ENCODE measurements at places on chromosomes 12 and 14. TPM values are rescaled to one million over a fixed set of nuclear protein-coding genes. Genes with fewer than 3 reads are reported as not detected.
A peak's percentile ranks its signal among the peaks of the same experiment; 100 is the strongest.

DNA sequence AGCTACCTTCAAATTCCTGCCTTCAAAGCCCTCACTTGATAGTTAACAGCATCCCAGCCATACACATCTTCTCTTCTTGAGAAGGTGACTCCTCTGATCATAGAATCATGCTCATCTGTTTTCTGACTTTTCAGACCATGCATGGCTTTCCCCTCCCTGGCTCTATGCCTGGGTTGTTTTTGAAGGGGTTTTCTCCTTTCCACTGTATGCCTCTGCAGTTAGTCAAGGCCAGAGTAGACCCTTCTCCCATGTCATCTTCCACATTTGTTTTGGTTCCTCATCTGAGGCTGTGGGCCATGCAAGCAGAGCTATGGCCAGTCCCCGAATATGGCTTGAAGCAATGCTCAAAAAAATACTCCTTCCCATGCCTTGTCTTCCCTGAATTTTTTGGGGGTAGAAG is 14.3 kb upstream of the MCRS1 start:
- no peak overlapping the region for H3K27ac ChIP-seq
- peaks cover 25% of the 10 kb centered on the region for H3K4me1 ChIP-seq
- no peak overlapping the region for H3K4me3 ChIP-seq

- H3K4me1 ChIP-seq, result peaks cover 13% of the 10 kb centered on the region
- H3K36me3 ChIP-seq, result no peaks in the 10 kb centered on the region
- H3K27ac ChIP-seq, result no peak overlapping the region
- no peak overlapping the region for H3K4me3 ChIP-seq
Measured at GRCh38 chr12:122937622-122938091, 28.6 kb downstream of the ABCB9 start.

- no peak for DNase-seq
- H3K36me3 ChIP-seq, result no peaks in the 10 kb centered on the region
- no peak overlapping the region for H3K4me3 ChIP-seq
- H3K27me3 ChIP-seq, result no peaks in the 10 kb centered on the region
Measured at GRCh38 chr12:25152055-25152454, 42.9 kb downstream of the DNAI7 start.

GRCh38 chr14:51448831-51449670 is 202.7 kb upstream of the FRMD6 start:
- H3K27me3 ChIP-seq, result no peaks in the 10 kb centered on the region
- no peak for DNase-seq
- H3K4me3 ChIP-seq, result no peak overlapping the region
- H3K4me1 ChIP-seq, result no peaks in the 10 kb centered on the region
- no peak overlapping the region for H3K27ac ChIP-seq
- H3K36me3 ChIP-seq, result no peaks in the 10 kb centered on the region

DNA sequence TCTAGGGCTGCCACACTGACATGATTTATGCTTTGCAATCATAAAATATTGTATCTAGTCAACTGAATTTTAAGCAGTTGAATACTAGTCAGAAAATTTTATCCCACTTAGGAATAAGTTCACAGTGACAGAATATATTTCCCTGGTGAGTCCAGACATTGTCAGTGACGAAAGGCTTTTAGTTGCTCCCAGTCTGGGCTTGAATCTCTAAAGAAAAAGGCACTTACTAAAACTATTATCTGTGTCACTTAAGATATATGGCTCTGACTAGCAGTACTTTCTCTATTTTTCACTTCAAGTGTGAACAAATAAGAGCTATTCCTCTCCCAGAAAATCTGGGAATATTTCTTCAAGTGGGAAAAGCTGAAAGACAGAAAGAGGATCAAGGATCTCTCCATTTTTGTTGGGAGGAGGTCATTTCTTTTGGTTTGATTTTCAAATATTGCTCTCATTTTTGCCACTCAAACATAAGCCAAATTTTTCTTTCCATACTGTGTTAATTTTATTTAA is 1262.3 kb upstream of the USP15 start:
- DNase-seq, result no peak
- H3K4me3 ChIP-seq, result no peak overlapping the region
- no peaks in the 10 kb centered on the region for H3K27me3 ChIP-seq

DNA sequence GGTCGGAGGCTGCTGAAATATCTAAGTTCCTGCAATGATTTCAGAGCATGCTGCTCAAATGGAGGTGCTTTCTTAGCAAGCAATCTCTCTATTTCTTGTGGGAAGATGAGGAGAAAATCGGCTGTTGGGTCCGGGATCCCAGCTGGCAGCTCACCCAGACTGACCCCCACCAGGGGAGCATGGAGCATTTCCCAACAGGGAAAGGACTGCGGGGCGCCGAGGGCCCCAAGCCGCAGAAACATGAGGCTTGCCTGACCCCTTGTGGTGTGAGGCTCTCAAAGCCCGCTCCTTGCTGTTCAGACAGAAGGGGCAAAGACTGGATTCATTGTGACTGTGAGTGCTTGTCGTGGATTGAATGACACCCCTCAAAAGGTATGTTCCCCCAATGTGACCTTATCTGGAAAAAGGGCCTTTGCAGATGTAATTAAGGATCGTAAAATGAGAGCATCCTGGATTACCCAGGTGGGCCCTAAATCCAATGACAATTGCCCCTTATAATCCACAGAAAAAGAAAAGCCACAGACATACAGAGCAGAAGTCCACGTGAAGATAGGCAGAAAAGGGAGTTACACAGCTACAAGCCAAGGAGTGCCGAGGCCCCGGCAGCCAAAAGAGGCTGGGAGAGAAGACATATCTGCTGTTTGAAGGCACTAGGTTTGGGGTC is 116.3 kb upstream of the VASH1 start:
- H3K36me3 ChIP-seq, result no peaks in the 10 kb centered on the region
- no peak overlapping the region for H3K4me3 ChIP-seq
- H3K4me1 ChIP-seq, result no peaks in the 10 kb centered on the region
- H3K27me3 ChIP-seq, result peaks cover 10% of the 10 kb centered on the region

Gene GPR132
- not detected for total RNA-seq

DNA sequence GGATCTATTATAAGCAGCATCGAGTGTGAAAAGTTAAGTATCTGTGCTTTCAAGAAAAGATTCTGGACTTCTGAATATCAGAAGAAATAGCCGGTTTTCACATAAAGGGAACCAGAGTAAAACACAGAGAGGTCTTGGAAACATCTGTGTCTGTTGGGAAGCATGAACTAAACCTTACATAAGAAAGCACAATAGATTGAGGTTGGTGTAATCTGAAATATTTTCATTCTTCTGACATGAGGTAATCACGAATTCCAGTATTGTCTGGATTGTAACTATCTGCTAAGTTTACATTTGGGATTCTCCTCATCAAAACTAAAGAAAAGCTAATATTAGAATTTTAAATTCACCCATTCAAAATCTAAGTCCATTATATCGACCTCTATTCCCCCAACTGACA is 161.3 kb downstream of the CPNE8 start:
- no peaks in the 10 kb centered on the region for H3K36me3 ChIP-seq
- H3K27ac ChIP-seq, result no peak overlapping the region
- H3K4me1 ChIP-seq, result no peaks in the 10 kb centered on the region
- DNase-seq, result no peak

- no peaks in the 10 kb centered on the region for H3K27me3 ChIP-seq
- peak overlapping the region; percentile 23 for H3K27ac ChIP-seq
- peak overlapping the region; percentile 75 for H3K4me3 ChIP-seq
- peaks cover 37% of the 10 kb centered on the region for H3K4me1 ChIP-seq
Measured at GRCh38 chr12:95789126-95790032, 1.2 kb downstream of the NTN4 start.

Gene AKAP5
- total RNA-seq, result 1.5 TPM
